ENCODE measurements at places on chromosomes 5 and 9. TPM values are rescaled to one million over a fixed set of nuclear protein-coding genes. Genes with fewer than 3 reads are reported as not detected.

The CTXN3 gene
- not detected for total RNA-seq

The TAF1L gene
- total RNA-seq: not detected

The SLC34A1 gene
- total RNA-seq: not detected

The NACC2 gene
- 26.9 TPM for total RNA-seq

- DNase-seq: peak; percentile 44
These were observed 16.5 kb upstream of the PRSS3 start for GRCh38 chr9:33778700-33779351.

GRCh38 chr5:13731121-13731628 is 213.3 kb downstream of the DNAH5 start:
- DNase-seq: no peak

DNA sequence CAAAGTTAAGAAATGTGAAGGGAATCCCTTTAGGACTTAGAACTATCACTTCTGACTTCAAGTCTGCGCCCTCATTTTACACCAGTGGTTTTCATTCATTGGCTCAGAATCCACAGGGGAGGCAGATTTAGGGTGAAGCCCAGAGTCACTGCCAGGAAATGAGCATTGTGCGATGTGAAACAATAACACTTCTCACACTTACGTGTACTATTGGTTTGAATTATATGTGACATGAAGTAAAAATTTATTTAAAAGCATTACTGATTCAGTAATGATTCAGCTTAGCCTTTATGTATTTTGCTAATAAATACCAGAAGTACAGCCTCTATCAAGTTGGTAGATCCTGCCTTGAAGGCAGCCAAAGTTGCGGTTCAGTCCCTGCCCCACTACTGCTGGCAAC is 98.6 kb downstream of the PAM start:
- DNase-seq: no peak

- no peak for DNase-seq
These were observed 13.0 kb upstream of the HOMER1 start for GRCh38 chr5:79526928-79527327.

DNA sequence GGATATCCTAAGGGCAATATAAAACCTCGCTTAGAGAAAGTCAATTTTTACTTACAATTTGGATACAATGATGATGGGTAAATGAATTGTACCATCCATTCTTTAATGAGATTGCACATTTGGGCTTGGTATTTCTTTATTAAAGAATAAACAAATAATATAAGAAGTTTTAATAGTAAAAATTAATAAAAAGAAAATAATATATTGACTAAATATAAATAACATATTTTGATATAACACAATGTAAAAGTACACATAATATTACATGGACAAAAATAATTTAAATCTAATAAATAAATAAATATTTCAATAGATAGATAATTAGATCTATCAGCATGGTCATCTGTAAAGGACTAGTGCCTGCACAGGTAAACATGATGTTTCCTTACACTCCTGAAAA is 944 bp downstream of the IFNA21 start:
- DNase-seq: no peak

DNA sequence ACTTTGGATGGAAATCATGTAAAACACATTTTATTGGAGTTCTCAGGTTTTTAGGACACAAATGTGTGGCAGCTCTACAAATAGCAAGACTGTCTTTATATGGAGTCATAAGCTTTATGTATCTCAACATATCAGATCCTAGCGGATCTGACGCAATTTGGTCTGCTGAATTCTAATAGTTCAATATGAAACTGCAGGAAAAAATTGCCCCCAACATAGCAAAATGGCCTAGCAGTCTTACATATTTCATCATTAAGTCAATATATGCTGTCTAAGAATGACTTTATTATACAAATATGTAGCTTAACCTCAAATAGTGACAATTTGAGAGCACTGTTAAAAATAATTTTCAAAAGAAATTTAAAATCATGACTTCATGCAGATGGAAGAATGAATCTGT is 244.3 kb downstream of the TAF11L14 start:
- DNase-seq: no peak

DNA sequence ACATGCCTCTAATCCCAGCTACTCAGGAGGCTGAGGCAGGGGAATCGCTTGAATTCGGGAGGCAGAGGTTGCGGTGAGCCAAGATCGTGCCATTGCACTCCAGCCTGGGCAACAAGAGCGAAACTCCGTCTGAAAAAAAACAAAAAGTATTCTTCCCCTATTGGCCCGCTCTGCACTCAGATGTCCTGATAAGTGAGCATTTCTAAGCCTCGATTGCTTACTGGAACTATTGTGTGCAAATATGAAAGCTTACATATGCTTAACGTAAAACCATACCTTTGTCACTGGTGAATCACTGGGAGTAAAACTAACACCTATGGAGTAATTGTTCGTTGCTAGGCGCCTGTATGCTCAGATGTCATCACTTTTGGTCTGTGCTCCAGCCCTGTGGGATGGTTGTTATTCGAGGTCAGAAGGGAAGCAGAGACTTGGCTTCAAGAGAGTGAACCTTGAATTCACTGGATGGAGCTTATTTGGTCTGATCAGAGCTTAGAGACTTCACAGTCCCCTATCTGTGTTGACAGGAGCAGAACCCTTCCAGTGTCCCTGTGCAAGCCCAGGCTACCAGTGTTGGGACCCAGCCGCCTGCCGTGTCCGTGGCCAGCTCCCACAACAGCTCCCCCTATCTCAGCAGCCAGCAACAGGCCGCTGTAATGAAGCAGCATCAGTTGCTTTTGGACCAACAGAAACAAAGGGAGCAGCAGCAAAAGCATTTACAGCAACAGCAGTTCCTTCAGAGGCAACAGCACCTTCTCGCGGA is 25.3 kb upstream of the LTC4S start:
- no peak for DNase-seq

- no peak for DNase-seq
These were observed 41.1 kb upstream of the PLPP6 start for GRCh38 chr9:4620881-4621555.

Measured in transverse colon (tissue), 4 donors.